ENCODE measurements at places on chromosomes 1 and 21.

GRCh38 chr1:172777767-172778166, 118.9 kb downstream of the FASLG start:
- no peak for DNase-seq

GRCh38 chr1:92756537-92756936, 28.4 kb downstream of the EVI5 start:
- no peak for DNase-seq

GRCh38 chr1:85264150-85264549, 4.7 kb upstream of the C1orf52 start:
- DNase-seq, result no peak

- no peak for DNase-seq
Measured at GRCh38 chr1:109762821-109763645, 690 bp downstream of the EPS8L3 start.

DNA sequence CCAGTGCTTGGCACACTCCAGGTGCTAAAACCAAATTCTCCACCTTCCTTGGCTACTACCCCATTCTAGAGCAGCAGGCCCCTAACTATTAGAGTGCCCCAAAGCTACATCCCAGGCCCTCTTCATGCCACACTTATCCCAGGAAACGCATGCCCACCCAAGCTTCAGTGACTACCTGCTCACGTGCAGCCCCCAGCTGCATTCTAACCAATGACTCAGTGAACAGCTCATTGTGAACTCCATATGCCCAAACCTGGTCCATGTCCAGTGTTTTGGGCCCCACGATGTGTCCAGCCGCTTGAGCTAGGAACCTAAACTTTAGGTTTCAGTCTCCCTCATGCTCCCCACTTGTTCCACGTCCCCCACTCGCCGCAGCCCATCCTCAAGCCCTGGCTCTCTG, 41.5 kb downstream of the NKAIN1 start:
- DNase-seq, result no peak

GRCh38 chr1:23593042-23593521, 33.8 kb upstream of the ID3 start:
- no peak for DNase-seq

GRCh38 chr1:19361611-19362147, 49.6 kb downstream of the SLC66A1 start:
- DNase-seq, result no peak

DNA sequence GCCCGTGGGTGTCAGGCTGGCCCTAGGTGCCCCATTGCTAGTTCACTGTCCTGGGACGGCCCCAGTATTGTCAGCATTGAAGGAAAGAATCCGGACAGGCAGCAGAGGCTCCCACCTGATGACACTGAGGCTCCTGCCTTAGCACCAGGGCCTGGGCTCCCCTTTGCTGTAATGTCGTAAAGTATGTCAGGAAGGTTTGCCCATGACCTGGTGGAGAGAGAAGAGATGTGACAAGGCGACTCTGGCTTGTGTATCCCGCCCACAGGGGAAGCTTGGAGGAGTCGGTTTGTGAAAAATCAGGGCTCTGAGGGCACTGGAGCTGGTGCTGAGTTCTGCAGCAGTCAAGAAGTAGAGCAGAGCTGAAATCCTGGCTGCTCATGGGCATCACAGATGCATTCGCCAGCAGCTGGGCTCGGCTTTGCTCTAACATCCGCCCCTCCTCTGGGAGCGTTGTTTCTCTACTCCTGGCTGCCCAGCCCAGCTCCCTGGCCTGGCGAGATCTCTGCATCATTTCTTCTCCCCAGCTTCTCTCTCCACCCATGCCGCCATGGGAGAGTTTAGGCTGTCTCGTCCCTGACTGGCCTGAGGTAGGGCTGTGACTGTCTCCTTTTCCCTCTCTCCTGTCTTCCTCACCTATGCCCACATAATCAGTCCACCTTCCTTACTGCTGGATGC, 74.1 kb downstream of the ADARB1 start:
- peak; percentile 23 for DNase-seq

DNA sequence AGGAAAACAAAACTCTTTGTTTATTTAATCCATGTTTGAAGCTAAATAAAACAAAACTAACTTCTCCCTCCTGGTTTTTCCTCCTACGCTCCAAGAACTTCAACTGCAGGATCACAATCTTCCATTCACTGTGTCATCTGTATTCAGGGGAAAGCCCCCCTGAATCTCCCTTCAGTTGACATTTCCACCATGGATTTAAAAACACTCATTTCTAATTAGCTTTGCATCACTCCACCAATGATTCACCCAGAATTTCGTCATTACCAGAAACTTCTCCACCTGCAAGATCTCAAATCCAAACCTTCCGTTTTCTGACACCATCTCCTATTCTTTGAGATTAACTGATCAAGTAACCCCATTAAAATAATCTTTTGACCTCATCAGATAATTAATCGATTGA, 10.9 kb upstream of the RGS5 start:
- no peak for DNase-seq

DNA sequence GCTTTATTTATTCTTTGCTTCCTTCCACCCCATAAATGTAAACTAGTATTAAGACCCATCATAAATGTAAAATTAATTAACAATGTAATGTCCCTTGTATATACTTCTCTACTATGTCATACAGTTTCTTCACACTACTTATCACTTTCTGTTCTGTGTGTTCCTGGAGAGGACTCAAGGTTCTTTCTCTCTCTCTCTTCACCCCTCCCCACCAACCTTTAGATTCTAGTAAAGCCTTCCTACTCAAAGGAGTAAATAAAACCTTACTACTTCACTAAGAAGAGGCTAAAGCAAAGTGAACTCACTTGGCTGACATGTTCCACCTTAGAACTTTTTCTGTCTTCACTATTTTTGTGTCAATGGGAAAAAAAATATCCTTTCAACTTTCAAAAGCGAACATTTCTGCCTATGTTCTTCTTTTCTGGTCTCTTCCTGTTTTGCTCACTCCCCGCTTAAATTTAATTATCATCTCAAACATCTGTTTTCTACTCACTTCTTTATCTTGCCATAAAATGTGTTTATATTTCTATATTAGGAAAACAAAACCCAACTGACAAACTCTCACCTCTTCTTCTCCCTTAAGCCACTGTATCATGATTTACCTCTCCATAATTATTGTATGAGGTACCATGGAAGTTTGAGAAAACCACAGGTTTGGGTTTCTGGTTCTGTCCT, 260.3 kb downstream of the DPYD start:
- no peak for DNase-seq

GRCh38 chr1:15424981-15425380, 13.3 kb upstream of the CTRC start:
- no peak for DNase-seq

DNA sequence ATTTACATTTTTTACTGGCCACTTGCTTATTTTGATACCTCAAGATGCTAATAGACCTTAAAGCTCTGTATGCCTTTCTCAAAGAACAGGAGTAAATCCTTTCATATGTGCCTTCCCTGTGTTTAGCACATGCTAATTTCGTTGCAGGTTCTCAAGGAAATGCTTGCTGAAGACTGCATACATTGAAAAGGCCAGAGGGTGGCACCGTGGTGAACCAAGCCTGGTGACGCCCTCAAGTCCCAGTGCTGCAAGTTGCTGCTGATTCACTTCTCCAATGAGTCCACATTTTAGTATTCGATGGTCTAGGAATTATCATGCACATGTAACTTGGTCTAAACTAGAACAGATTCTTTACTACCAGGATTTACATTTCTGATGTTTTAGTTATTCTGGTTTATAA, 94.1 kb downstream of the CLDN17 start:
- no peak for DNase-seq

GRCh38 chr1:67103548-67103947, 31.2 kb downstream of the C1orf141 start:
- no peak for DNase-seq

DNA sequence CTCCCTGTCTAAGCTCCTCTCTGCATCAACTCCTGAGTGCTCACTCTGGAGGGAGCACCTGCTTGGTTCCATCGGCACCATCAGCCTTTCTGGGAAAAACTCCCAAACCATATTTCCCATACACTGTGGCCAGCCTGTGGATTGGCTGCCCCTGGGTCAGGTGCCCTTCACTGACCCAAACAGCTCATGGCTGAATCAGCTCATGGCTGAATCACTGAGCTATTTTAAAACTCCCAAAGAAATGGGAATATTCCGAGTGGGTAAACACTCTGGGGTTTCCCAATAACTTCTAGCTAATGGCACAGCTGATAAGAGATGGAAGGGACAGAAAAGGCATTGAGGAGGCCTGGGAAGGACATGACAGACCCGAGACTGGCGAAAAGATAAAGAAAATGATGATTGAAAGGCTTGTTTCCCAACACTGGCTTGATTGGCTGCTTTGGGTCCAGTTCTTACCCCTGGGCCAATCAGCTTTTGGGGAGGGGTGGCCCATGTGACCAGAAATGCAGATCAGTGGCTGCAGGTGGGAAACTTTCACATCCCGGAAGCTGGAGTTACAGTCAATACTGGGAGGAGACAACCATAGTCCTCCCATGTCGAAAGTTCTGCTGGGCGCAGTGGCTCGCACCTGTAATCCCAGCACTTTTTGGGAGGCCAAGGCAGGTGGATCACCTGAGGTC, 37.3 kb upstream of the KAZN start:
- DNase-seq, result no peak

GRCh38 chr1:21329209-21329844, 39.1 kb upstream of the ECE1 start:
- DNase-seq, result no peak

GRCh38 chr1:225442123-225442505, 14.3 kb upstream of the LBR start:
- DNase-seq, result no peak

DNA sequence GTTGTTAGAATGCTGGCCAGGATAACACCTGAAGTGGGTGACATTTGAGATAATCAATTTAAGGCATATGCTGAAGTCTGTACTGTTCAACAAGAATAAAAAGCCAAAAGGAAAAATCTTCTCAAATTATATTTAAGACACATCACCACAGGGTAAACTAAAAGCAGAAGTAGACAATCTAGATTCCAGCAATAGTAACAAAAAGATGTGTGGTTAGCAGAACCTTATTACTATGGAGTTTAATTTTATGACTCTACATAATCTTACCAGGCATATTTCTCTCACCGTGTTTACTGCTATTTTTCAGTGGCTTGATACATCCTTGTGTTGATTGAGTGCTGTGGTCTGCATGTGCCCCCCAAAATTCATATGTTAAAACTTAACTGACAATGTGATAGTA, 300.4 kb upstream of the ZP4 start:
- no peak for DNase-seq

DNA sequence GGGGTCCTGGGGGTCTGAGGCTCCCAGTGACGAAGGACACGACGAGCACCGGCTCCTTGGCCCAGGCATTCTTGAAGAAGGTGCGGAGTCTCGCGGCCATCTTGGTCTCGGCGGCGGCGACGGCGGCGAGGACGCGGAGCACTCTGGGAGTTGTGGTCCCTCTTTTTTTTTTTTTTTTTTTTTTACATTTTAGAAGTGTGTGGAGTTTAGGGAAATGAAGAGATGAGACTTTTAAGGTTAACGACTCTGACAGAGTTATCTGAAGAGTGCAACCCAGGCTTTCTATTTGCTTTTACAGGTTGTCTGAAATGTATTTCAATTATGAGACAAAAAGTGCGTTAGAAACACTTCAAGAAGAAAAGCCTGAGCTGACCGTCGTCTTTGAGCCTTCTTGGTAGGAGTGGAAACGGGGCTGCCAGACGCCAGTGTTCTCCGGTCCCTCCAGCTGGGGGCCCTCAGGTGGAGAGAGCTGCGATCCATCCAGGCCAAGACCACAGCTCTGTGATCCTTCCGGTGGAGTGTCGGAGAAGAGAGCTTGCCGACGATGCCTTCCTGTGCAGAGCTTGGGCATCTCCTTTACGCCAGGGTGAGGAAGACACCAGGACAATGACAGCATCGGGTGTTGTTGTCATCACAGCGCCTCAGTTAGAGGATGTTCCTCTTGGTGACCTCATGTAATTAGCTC, 9.7 kb downstream of the OR2B11 start:
- no peak for DNase-seq

- no peak for DNase-seq
Measured at GRCh38 chr1:247434005-247434404, 18.0 kb downstream of the NLRP3 start.

GRCh38 chr1:186404454-186405051, 28.9 kb downstream of the ODR4 start:
- no peak for DNase-seq

- DNase-seq, result no peak
Measured at GRCh38 chr21:38323721-38324531, 67.1 kb downstream of the KCNJ15 start.

DNA sequence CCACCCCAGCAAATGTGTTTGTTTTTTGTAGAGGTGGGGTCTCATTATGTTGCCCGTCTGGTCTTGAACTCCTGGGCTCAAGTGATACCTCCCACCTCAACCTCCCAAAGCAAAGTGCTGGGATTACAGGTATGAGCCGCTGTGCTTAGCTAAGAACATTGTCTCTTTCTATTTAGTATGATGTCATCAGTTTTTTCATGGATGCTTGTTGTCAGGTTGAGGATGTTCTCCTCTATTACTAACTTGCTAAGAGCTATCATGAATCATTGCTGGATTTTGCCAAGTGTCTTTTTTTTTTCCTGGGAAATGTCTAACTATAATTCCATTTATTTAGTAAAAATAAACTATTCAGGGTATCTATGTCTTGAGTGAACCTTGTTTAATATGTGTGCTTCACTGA, 19.0 kb upstream of the MPC2 start:
- DNase-seq, result no peak

DNA sequence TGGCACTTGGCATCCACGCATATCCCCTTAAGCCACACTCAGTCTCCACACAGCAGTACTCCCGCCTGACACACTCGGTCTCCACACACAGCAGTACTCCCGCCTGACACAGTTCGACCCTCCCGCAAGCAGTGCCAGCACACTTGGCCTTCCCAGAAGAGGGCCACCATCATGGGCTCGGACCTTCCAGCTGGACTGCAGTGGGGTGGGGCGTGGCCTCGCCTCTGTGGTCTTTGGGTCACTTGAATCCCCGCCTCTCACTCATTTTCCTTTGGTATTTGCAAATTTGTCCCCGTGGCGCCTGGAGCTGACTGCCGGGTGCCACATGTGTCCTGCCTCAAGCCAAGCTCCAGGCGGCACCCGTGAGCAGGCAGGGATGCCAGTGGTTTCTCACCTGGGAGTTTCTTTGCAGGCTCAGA, 63.7 kb downstream of the FAAP20 start:
- no peak for DNase-seq

DNA sequence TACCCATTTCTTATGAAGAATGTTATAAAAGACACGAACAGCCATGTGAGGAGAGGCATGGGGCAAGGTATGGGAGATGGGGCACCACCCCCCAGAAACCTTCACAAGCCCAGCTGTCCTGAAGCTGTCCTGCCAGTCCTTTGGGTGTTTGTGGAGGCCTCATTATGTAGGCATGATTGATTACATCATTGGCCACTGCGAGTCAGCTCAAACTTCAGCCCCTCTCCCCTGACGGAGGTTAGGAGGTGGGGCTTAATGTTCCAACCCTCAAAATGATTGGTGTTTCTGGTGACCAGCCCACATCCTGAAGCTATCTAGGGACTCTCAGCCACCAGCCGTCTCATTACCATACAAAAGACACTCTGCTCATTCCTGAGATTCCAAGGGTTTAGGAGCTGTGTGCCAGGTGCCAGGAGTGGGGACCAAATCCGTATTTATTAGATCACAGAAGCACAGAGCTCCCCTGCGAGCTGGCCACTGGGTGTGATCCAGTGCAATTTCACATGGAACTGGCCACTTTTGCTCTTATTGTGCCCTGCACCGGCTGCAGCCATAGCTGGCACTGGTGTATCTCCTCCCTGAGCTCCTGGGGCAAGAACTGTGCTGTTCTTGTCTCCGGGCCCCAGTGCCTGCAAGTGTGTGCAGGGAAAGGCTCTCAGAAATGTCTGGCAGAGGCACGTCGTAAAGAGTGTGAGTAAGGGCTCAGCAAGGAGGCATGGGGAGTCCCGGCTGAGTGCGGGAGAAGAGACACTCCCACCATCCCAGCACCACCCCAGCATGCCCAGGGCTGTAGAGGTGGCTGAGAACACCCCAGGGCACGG, 10.5 kb downstream of the KIAA1614 start:
- DNase-seq, result peak; percentile 61
